ENCODE measurements at places on chromosomes 6 and 20.

- DNase-seq, result no peak
These were observed 61.4 kb upstream of the APCDD1L start for GRCh38 chr20:58576603-58576970.

DNA sequence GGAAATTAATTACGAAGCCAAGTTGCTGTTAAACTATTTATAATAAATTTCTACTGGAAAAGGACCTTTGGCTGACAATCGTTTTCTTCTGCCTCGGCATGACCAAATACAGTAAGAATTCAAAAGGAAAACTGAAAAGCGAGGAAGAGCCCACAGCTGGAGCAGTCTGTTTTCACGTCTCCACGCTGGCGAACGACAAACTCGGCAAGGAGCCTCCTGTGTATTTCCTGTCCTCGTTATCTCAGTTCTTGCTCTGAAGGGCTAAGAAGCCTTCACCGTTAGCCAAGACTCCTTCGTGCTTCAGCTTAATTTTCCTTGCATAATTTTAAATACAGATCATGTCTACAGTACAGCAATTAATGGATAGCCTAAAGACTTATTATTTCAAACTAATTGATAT, 214.3 kb upstream of the PLCB4 start:
- no peak for DNase-seq

GRCh38 chr6:106381881-106382280, 21.4 kb downstream of the CRYBG1 start:
- no peak for DNase-seq

DNA sequence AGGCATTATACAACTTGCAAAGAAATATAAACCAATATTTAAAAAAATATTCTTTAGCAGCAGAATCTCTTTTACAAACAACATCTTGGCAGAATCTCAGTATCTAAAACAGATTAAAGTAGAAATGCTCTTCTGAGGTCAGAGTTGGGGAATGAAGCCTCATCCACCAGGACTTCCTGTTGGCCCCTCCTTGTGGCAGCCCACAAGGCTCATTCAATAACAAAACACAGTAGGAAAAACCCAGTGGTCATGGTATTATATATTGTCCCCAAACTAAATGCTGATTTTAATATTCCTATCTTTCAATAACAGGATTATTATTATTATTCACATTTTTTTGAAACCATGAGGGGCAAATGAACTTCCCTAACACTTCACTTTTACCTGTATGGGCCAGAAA, 368.6 kb downstream of the BTBD9 start:
- DNase-seq, result no peak

DNA sequence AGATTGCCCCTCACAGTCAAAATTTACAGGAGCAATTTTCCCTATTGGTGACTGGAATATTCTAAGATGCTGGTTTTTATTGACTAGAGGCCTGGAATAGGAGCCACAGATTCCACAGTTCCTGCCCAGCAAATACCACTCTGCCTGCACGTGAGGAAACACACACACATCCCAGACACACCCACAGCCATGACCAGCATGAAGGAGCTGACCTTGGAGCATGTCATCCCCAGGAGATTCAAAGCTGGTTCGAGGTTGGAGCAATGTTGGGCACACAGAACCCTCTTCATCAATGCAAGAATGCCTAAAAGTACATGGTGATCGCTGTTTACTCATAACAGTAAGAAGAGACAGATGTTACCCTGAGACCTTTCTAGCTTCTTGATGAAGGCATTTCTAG, 244.6 kb upstream of the FOXQ1 start:
- no peak for DNase-seq

DNA sequence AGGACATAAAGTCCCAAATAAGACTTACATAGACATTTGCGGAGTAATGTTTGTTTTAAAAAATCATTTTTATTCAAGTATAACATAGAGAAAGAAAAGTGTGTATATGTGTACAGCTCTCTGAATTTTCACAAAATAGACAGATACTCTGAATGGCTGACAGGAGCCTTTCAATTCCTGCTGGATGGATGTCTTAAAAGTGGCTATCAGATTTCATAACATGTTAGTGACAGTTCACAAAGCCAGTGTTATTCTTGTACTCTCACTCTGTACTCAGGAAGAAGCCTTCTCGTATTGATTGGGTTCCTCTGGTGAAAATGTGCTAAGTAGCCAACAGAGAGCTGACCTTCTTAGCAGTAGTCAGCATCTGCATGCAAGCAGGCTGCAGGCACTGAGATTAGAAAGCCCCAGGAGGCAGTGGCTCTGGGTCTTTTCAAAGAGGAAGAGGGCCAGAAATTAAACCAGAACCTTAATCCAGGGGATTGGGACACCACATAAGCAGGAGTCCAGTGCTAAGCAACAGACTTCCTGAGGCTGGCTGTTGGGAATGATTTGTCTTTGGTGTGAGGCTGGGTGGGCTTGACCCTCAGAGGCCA, 19.7 kb downstream of the SLC17A4 start:
- DNase-seq, result no peak

DNA sequence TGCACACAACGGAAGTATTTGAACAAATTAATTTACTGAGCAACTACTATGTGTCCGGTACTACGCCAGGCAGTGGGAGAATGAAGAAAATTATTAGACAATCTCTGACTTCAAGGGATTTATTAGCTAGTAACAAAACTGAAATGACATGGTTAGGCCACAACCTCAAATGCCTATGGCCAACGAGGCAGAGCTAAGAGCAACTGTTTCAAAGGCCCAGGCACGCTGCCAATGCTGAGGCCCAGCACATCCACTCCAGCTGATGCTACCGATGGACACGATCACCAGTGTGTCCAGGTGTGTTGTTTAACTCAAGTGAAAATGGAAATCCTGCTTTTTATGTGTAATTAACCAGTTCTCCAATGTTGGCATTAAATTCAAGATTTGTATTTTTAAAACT, 420.9 kb downstream of the PRKN start:
- no peak for DNase-seq

DNA sequence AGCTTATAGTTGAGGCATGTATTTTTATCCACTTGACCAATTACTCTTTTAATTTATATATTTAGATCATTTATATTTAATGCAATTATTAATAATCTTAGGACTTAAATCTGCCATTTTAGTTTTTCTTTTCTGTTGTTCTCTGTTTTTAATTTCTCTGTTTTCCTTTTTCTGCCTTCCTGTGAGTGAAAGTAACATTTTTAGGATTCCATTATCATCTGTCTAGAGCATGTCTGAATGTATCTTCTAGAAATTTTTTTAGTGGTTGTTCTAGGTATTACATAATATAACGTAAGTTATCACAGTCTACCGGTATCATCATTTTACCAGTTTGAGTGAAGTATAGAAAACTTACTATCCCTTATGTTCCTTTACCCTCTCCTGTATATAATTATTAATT, 197.3 kb downstream of the UNC5CL start:
- DNase-seq, result no peak

DNA sequence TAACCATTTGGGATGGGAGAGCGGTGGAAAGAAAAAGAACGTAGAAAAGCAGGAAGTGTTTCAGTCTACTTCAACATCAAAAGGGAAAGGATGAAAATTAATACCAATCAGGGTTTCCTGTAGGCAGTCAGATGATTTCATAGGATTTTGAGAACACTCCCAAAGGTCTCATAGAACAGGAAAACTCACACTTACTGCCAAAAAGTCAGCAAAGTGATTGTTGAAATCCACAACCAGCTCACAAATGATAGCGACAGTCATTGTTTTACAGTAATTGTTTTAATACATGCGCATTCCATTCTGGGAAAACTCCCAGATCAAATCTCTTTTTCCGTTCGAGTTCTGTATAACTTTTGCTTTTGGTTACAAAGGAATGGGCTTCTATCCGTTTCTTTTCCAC, 5.3 kb upstream of the CNKSR3 start:
- no peak for DNase-seq

GRCh38 chr6:5423251-5423650, 161.9 kb downstream of the FARS2 start:
- DNase-seq, result no peak

DNA sequence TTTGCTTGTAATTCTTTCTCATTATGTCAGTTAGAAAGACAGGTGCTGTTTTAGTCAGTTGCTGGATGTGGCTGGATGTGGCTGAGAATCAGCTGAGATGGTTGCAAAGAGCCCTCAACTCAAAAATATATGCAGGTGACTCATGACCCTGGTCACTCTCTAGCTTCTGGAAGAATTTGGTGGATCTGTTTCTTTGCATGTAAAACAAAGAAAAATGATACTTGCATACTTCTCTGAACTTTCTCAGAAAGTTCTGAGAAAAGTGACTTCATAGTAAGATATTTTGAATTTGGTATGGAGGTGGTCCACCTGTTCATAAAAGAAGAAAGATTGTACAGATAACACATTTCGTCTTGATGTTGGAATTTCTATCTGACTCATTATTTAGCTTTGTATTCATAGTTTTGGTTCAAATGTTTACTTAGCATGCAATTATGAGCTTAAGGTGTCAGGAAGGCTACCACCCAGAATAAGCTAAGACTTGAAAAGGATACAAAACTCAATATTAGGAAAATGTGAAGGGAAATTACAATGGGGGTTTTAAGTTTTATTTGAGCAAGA, 163.2 kb upstream of the OLIG3 start:
- no peak for DNase-seq

- DNase-seq, result peak; percentile 3
These were observed 35.0 kb downstream of the SHPRH start for GRCh38 chr6:145929037-145929633.

GRCh38 chr6:10465629-10466499, 51.0 kb upstream of the TFAP2A start:
- DNase-seq, result peak; percentile 54

DNA sequence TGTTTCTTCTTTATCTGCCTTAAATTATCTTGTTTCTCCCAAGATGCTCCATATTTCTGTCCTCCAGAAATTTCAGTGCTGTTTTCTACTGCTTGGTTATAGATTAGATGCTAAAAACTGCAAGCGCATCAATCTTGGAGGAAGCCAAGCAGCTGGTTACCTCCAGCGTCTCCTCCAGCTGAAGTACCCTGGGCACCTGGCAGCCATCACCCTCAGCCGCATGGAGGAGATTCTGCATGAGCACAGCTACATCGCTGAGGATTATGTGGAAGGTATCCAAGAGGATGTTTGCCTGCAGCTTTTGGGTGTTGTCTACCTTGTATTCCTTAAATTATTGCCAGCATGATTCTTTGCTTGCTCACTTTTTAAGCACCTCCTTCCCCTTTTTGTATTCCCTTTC, 3.8 kb downstream of the ACTR5 start:
- no peak for DNase-seq

GRCh38 chr20:35283441-35284266, 918 bp downstream of the EIF6 start:
- DNase-seq, result no peak

- DNase-seq, result no peak
These were observed 145.1 kb downstream of the CLIC5 start for GRCh38 chr6:45870531-45870930.

DNA sequence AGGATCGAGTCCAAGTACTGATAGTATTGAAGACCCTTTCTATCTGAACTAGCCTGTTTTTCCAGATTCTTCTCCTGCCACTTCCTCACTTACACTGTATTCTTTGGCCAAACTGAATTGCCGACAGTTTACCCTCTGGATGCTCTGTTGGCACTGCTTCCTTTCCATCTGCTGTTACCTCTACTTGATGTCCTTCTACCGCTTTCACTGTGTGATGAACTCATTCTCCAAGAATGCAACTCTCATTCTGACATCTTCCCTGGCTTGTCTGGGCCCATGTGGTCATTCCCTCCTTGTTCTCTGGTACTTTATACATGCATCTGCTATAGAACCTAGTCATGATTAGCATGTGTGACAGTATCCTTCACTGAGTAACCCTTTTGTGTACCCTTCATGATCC, 16.3 kb downstream of the RPRD1B start:
- no peak for DNase-seq

DNA sequence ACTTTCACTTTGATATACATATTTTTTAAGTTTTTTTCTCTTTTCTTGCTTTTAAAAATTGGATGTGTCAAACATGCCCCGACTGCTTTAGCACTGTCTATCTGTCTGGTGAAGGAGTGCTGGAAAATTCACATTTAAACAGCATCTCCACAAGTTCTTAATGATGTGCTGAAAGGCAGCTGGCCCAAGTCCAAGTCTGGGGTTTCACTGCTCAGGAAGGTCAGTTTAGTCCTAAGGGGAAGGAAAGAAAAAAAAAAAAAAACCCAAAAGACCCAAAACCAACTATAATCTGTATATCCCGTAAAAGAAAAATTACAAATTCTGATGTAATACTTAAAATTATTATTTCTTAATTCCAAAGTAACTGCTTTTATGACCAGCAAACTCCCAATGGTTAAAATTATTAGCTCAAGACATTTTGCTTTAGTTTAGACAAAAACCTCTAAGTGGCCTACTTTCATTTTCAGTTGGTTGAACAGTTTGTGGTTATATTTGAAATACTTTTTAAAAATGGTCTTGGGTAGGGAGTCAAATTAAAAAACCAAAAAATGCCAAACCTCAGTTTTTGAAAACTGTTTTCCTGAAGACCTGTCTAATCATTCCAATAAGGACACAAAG, 79.5 kb upstream of the PREP start:
- DNase-seq, result no peak

DNA sequence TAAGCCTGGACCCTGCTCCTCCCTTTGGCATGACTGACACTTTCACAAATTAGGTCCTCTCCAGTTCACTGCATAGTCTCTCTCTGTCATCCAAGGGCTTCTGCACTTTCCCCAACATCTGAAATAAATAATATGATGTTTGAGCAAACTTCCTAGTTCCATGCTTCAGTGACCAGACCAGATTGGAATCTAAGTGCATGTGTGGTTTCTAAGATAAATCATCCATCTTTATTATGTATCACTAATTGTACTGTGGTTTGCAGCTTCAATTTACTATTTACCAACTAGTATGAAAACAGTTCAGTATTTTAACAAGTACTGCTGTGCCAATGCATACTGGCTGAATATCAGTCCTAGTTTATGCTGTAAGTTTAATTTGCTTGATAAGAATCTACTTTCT, 18.7 kb downstream of the SESN1 start:
- no peak for DNase-seq

DNA sequence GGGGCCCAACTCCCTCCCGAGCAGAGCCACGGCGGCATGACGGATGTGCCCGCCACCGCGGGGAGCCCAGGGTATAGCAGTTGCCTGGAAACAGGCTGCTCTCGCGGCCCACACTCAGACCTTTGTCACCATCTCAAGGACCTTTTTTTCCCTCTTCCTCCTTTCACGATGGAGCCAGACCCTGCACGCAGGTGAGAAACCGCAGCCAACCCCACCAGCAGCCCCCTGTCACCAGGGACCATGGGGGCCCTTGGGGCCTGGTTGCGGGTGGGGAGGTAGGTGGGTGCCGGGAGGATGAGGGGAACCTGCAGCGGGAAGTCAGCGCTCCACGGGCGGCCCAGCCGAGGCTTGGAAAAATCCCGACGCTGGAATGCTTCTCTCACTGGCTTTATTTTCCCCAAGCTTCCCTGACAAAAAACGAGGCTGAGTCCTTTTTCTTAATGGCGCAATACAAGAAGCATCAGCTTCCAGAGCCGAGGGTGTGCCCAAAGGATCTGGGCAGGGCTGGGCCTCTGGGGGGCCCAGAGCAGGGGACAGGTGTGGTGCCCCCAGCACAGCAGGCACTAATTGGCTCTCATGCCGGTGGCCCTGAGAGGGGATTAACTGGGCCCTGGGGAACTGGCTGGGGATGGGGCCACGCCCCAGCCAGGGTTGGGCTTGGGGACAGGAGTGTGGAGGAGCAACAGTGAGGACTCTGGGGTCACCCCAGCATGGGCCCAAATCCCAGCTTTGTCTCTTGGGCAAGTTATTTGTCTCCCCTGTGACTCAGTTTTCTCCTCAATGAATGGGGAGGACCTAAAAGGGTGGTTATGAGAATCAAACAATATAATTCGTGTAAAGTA, 23.9 kb downstream of the NOL4L start:
- no peak for DNase-seq

- no peak for DNase-seq
These were observed 72.3 kb downstream of the VEGFA start for GRCh38 chr6:43842231-43842794.

Measured in SK-N-SH (cell line).